ENCODE measurements at places on chromosomes 5 and 9.

- DNase-seq, result no peak
These were observed 129.0 kb downstream of the SNX18 start for GRCh38 chr5:54646356-54647101.

DNA sequence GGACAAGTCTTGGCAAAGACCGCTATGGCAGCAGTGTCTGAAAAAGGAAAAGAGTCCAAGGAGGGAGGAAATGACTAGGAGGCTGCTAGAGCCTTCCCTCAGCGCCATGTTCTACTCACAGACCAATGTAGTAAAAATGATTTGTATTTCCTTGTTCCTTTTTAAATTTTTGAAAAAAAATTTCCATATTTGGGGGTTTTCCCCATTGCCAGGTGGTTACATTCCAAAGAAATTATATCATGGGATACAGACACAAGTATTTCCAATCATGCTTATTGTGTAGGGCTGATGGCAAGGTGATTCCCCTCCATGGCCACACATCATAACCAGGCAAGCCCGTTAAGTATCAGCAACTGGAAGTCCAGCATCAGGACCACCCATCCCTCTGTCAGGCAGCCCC lies 138.2 kb downstream of the PIP5K1B start:
- DNase-seq, result no peak

GRCh38 chr5:124713595-124713994 lies 32.8 kb downstream of the ZNF608 start:
- no peak for DNase-seq

DNA sequence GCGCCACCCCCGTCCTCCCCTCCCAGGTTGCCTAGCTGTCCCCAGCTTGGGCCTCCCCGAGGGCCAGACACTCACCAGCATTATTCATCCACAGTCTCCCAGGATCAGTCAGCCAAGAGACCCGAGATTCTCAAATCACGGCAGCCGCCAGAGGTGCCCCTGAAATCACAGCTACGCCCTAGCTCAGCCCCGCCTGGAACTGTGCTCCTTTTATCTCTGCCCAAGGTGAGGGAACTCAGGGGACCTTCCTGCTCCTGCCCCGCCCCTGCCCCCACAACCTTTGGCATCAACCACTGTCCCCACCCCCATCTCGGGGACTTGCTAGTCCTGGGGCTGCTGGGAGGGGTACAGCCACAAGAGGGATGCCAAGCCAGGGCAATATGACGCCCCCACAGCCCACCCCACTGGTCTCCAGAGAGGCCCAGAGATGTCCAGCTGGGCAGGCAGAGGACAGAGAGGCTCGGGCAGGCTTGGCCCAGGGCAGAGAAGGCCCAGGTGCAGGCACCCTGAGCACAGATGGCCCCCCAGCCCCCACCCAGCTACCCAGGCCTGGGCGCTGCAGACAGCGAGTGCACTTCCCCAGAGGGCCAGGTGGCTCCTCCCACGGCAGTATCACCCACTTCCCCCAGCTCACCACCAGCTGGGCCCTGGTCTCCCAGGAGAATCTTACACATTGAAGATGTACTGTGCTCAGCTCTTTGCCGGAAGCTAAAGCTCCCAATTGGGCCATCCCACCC lies at the start of gene FUT7:
TSS of gene FUT7 (minus strand) at position 185 of the 737 bp plus-strand sequence. CDS start at position 88, 97 bp downstream.
- no peak for DNase-seq

DNA sequence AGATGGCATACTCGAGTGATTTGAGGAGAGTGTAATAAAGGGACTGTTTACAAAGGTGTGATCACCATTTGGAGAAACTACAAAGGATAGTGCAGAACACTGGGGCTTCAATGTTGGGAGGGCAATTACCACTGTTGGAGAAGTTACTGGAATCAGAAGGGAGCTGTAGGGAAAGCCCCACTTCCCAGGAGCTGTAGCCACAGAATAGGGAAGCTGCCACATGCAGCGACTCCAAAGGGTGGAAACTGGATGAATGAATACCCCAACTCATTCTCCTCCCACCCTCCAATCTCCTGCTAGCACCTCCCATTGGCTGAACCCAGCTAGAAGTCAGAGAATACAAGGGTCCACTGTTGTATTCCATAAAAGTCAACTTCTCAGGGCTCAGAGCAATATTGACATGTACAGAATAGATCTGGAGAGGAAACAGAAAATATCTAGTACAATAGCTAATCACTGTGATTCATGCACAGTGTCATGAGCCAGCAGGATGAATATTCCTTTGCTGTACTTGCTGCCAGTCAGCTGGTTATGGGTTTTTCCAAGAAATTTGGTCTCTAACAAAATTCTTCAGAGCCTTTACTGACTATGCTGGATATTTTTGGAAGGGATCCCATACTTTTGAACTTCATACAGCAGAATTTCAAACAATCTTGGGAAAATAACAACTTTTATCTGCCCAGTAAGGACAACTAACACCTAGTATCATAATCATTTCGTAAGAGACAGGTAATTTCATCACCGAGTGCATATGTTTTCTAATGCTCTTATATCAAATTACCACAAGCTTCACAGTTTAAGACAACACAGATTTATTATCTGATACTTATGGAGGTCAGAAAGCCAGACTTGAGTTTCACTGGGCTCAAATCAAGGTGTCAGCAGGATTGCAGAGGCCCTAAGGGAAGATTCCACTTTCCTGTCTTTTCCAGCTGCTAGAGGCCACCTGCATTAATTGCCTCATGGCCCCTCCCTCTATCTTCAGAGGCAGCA lies 39.6 kb downstream of the PDCD1LG2 start:
- DNase-seq, result no peak

DNA sequence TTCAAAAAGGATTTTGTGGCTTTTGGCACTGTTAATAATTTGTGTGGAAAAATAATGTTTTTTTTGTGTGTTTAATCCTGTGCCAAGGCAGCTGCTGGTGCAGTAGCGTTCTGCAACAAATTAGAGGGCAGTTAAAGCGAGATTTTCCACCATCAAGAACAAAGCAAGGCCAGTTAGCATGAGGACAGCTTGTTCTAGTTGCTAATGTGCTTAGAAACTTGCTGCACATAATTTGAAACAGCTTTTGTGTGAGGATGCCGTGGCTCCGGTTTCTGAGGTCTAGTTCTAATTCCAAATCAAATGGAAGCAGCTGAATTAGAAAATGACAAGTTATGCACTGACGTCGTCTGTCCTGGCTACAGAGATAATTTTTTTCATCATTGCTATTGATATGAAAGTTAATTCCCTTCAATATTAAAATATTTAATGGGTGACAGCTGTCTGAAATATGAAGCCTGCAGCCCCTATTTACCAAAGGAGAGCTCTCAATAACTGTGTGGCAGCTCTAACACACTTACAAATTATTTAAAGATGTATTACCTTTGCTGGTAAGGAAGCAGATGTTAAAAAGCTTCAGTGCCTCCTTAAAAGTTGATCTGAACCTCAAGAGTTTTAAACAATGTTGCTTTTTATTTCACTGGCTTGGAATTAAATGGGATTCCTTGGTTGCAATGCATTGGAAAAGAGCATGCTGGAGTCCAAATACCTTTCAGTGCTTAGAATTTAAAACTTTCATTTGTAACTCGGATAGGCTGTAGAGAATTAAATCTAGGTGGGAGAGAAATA lies 128.6 kb downstream of the SPATA31D1 start:
- DNase-seq, result peak; percentile 85

GRCh38 chr9:136757751-136758140 lies 297 bp downstream of the LCN8 start:
- DNase-seq, result no peak

GRCh38 chr5:125059255-125060002 lies 313.0 kb upstream of the ZNF608 start:
- peak; percentile 89 for DNase-seq

DNA sequence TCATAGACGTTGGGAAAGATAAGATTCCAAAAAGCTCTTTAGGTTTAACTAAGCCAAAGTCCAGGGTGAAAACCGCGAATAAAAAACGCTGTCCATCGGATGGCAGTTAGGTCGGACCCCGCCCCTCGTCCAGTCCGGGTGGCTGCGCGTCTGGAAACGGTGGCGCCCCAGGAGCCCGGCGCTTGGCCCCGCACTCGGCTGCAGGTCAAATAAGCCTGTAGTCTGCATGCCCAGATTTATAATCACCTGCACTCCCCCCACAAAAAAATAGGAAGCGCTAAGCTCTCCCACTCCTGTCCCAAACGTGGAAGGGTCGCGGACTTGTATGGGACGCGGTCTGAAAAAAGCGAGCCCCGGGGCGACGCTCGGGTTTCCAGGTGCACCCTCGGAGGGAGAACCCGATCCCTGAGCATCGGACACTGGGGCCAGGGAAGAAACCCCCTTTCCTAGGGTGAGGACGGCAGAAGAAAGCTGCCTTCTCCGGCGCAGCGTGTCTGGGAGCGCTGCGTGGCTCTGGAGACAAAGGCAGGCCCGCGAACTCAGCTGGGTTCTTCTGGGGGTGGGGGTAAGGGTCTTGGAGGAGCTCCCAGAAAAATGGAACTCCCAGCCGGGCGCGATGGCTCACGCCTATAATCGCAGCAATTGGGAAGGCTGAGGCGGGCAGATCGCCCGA lies 923 bp upstream of the ZBTB5 start:
- DNase-seq, result peak; percentile 88

- no peak for DNase-seq
These were observed 157.1 kb downstream of the ARRDC3 start for GRCh38 chr5:91225848-91226686.

DNA sequence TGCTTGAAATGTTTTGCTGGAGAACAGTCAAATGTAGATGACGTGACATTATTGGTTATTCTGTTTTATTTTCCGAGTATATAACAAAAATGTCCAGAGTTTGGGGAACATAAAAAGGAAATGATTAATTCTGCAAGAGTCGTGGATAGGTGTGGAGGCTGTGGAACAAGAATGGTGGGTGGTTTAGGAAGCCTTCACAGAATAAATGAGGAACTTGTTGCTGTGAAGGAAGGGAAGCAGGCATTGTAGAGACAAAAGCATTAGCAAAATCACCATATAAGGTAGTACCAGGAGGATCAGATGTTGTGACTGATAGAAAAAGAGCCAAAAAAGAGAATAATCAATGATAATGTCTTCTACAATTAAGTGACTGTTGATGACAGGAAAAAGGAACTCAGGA lies 66.2 kb upstream of the CNTLN start:
- DNase-seq, result no peak

GRCh38 chr5:170312666-170313065 lies 15.1 kb upstream of the LCP2 start:
- DNase-seq, result peak; percentile 12

DNA sequence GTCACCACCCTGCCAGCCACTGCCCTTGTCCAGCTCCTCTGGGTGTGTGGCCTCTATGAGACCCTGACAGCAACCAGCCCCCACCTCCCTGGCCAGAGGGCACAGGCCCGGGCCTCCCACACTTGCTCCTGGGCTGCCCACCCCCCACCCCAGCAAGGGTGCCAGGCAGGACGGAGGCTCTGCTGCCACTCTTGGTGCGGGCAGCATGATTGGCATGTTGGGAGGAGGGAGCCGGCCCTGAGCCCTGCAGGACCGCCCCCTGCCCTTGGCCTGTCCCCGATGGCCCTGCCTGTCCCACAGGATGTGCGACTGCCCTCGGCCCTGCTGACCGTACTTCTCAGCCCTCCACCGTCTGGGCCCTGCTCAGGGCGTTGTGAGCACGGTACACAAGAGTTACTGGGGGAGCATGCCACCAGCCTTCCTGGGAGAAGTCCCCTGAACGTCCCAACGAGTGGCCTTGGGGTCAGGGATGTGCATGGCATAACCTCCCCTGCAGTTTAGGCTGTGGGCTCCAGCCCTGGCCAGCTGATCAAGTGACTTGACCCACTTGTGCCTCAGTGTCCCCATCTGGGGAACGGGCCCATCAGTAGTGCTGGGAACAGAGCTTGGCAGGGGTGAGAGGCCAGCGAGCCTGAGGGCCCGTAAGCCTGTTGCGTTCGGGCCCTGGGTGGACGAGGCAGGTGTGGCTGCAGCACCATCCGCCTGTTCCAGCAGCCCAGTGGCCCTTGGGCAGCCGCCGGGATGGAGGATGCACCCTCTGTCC lies 16.0 kb downstream of the GPSM1 start:
- no peak for DNase-seq

DNA sequence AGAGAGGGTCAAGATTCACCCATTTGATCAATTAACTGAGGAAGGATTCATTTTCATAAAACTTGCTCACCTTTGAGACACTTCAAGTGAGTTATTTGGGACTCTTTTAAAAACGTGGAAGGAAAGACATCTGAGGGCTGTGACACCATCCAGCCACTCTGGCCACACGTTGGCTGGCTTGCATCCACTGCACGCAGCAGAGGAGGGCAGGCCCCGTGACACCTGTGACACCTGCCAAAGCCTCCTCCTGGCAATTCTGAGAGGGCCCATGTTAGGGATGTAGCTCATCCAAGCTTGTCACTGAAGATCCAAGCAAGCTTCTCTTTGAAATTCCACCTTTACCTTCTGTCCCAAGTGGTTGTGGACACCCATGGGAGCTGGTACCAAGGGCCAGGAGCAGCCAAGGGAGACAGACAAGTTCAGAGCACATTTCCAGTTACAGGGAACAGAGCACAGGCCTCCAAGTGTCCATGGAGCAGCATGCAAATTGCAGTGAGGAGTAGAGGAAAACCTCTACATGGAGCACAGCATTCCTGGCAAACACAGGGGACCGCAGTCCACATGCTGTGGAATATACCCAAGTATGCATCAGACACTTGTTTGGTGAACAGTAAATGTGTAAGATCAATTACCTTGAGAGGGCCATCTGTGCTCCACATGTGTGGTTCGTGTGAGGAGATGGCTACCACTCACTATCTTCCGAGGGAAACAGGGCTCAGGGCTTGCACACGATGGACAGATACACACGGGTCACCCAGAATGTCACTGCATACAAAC lies 4.8 kb downstream of the PRSS3 start:
- DNase-seq, result no peak

DNA sequence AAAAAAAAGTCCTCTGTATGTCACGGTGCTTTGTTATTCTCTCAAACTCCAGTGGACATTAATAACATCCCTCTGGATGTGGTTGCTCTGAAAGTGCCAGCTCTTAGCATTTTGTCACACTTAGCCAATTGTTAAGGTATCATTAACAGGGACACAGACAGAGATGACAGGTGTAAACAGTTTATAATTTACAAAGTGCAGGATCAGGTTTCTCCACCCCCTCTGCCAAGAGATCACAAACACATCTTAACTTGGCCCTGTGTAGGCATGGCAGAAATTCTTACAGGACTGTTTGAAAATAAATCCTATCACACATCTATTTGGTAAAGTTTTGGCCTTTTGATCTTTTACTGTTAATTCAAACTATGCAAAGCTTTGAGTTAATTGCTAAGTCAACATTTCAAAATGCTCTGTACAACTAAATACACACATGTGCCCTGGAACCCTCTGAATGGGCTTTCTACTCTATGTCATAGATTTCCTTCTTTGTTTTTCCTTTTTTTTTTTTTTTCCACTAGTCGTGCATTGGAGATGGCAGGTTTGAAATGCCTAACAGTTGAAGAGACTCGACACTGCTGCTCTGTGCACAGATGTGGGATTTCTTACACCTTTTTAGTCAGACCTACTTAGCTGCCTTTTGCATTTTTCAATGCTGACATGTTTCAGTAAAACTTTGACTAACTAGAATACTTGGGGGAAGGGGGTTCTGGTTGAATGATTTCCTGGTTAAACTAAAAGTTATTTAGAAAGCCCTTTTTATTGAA lies 41.7 kb downstream of the SEMA6A start:
- DNase-seq, result no peak

DNA sequence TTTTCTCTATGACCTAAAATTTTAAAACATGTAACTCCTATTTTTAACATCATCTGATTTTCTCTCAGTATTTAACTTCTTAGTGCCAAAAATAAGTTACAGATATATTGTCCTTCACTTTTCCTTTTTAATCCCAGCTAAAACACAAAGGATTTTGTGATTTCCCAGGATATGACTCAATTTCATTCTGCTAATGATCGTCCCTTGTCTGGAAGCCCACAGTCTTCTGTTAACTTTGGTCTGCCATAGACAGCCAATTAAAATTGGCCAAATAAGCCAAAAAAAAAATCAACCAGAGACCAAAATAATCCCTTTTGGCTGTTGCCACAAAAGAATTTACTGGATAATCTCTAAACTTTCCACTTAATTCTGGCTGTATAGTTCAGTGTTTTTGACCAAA lies 124.5 kb upstream of the FST start:
- DNase-seq, result no peak

Data from brain (organoid and tissue), 16 donors.